Gastrocnemius medialis (tissue), 4 donors: ENCODE measurements at places on chromosomes 11 and 22. TPM values are rescaled to one million over a fixed set of nuclear protein-coding genes. Genes with fewer than 3 reads are reported as not detected.
A peak's percentile ranks its signal among the peaks of the same experiment; 100 is the strongest.

- no peak for DNase-seq
- H3K4me3 ChIP-seq, result no peak overlapping the region
- H3K4me1 ChIP-seq, result peaks cover 24% of the 10 kb centered on the region
- H3K27me3 ChIP-seq, result no peaks in the 10 kb centered on the region
- no peak overlapping the region for H3K27ac ChIP-seq
Observed at GRCh38 chr11:122229481-122230384, 113.7 kb upstream of the BLID start.

UBTFL1 gene
- total RNA-seq, result not detected

- H3K27me3 ChIP-seq, result no peaks in the 10 kb centered on the region
- H3K4me3 ChIP-seq, result no peak overlapping the region
- H3K27ac ChIP-seq, result no peak overlapping the region
- no peaks in the 10 kb centered on the region for H3K36me3 ChIP-seq
- peak; percentile 9 for DNase-seq
Observed at GRCh38 chr11:3129181-3129590, 35.9 kb downstream of the OSBPL5 start.

DNA sequence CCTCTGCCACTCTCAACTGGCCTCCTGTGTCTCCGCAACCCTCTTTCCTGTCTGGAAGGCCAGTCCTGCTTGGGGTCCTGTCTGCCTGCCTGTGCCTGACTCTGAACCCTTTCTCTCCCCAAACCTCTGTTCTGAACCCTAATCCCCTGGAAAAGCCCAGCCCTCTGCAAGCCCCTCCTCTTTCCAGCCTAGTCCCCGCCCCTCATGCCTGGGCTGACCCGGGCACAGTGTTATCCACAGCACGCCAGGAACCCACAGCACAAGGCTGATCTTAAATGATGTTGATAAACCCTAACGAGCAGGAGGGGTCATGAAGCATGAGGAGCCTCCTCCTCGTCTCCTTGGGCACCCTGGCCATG, at the start of gene IFITM10:
Gene IFITM10 (minus strand): TSS at position 115 of the 359 bp plus-strand sequence. CDS start 153 bp downstream, outside the sequence.
- H3K36me3 ChIP-seq, result peaks cover 26% of the 10 kb centered on the region
- peaks cover 79% of the 10 kb centered on the region for H3K4me1 ChIP-seq
- DNase-seq, result no peak
- no peaks in the 10 kb centered on the region for H3K27me3 ChIP-seq
- H3K27ac ChIP-seq, result peak within 1 kb of the TSS; percentile 83

- no peaks in the 10 kb centered on the region for H3K4me1 ChIP-seq
- H3K4me3 ChIP-seq, result no peak overlapping the region
- H3K27me3 ChIP-seq, result no peaks in the 10 kb centered on the region
- no peak overlapping the region for H3K27ac ChIP-seq
- H3K36me3 ChIP-seq, result no peaks in the 10 kb centered on the region
Observed at GRCh38 chr11:82315093-82315492, 418.6 kb downstream of the FAM181B start.

DNA sequence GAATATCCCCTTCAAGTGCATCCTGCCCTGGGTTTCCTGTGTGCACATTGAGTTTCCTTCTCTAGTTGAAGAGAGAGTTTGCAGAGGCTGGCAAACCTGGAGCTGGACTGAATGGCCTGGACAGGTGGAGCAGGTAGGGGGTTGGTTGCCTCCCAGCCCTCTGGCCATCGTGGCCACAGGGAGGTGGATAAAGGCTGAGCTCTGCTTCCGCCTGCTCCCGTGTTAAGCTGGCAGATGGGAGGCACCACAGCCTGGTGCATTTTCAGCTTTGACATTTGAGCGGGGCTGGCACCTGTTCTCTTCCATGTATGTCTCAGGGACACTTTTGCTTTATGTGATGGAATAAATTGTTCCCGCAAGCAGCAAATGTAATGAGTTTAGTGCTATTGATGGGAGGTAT, 11.1 kb downstream of the MICAL2 start:
- no peak for DNase-seq
- no peaks in the 10 kb centered on the region for H3K27me3 ChIP-seq
- no peaks in the 10 kb centered on the region for H3K36me3 ChIP-seq
- peaks cover 23% of the 10 kb centered on the region for H3K4me1 ChIP-seq

UPK3A gene
- 6.4 TPM for total RNA-seq

MUC5AC gene
- not detected for total RNA-seq

GRCh38 chr22:20156611-20157429, 6.0 kb upstream of the CCDC188 start:
- H3K27me3 ChIP-seq, result no peaks in the 10 kb centered on the region
- no peak overlapping the region for H3K4me3 ChIP-seq
- H3K27ac ChIP-seq, result no peak overlapping the region
- peak; percentile 75 for DNase-seq
- H3K4me1 ChIP-seq, result no peaks in the 10 kb centered on the region

PYGM gene
- total RNA-seq, result 881 TPM

- H3K27me3 ChIP-seq, result no peaks in the 10 kb centered on the region
- H3K4me3 ChIP-seq, result no peak overlapping the region
- peak overlapping the region; percentile 41 for H3K27ac ChIP-seq
- peaks cover 7% of the 10 kb centered on the region for H3K36me3 ChIP-seq
- no peaks in the 10 kb centered on the region for H3K4me1 ChIP-seq
- DNase-seq, result peak; percentile 55
Observed at GRCh38 chr22:36136475-36136874, 24.1 kb downstream of the APOL3 start.

VPREB1 gene
- not detected for total RNA-seq

NAV2 gene
- 3.2 TPM for total RNA-seq

DNA sequence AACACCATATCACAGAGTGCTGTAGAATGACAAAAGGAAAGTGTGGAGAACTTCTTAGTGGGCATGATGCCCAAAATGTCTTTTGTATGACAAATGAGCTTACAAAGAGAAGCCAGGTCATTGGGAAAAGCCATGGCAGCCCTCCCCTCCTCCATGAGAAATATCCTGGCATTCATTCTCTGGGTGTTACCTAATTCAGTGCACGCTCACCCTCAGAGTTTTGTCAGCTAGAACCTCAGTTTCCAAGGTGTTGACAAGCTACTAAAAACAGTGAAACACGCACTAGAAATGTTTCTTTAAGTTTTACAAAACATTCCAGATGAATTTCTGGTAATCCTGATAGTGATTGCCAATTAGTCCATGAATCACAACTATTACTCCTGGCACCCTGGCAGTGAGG, 105.4 kb upstream of the FSHB start:
- no peak overlapping the region for H3K4me3 ChIP-seq
- H3K27ac ChIP-seq, result no peak overlapping the region
- no peak for DNase-seq
- H3K4me1 ChIP-seq, result no peaks in the 10 kb centered on the region
- H3K36me3 ChIP-seq, result no peaks in the 10 kb centered on the region

- DNase-seq, result no peak
- H3K4me1 ChIP-seq, result peaks cover 20% of the 10 kb centered on the region
- H3K36me3 ChIP-seq, result no peaks in the 10 kb centered on the region
- H3K4me3 ChIP-seq, result no peak overlapping the region
- no peak overlapping the region for H3K27ac ChIP-seq
Observed at GRCh38 chr11:12019866-12020416, 11.5 kb upstream of the DKK3 start.

DNA sequence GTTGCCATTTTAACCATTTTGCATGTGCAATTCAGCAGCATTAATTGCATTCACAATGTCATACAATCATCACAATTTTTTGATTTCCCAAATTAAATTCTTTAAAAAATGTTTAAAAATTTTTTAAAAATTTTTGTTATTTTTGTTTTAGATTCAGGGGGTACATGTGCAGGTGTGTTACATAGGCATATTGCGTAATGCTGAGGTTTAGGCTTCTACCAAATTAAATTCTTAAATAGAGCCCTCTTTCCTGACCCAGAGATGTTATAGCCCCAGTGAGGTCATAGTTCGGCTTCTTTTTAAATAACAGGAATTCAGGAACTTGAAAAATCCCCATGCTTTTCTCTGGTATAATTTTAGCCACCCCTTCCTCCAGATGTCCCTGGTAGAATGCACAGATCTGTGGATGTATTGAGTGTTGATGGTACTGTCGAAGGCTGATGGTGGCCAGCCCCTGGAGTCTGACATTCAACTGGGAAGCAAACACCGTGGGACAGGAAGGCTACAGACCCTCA, 11.3 kb upstream of the AMPD3 start:
- H3K36me3 ChIP-seq, result no peaks in the 10 kb centered on the region
- no peak overlapping the region for H3K4me3 ChIP-seq
- H3K4me1 ChIP-seq, result no peaks in the 10 kb centered on the region
- H3K27ac ChIP-seq, result no peak overlapping the region

- no peak overlapping the region for H3K4me3 ChIP-seq
- DNase-seq, result no peak
- no peak overlapping the region for H3K27ac ChIP-seq
- no peaks in the 10 kb centered on the region for H3K27me3 ChIP-seq
Observed at GRCh38 chr11:117910941-117911655, 18.1 kb downstream of the TMPRSS13 start.

DNA sequence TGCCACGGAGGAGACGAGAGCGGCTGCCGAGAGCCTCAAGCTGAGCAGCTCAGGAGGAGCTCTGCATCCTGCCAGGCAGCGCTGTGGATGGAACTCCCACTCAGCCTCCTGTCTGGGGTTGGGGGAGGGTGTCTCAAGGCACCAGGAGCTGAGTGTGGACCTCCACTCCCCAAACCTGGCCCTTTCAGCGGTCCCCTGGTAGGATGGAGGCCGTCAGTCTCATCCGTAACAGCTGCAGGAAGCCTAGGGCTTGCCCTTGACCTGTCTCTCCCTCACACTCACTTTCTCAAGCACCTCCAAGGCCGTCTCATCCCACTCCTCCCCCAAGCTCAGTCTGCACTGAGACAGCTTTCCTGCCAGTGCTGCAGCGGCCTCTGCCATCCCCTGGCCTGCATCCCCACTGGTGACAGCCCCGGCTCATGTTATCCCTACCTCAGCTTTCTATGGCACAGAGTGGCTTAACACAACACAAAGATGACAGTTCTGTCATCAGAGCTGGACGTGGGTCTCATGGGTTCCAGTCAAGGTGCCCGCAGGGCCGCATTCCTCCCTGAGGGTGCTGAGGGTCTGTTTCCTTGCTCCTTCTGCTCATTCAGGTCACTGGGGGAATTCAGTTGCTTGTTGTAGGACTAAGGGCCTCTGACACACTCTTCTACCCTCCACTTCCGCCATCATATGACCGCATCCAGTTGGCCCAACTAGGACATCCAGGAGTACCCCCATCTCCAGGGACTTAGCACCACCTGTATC, 341.9 kb upstream of the B3GAT1 start:
- H3K27ac ChIP-seq, result no peak overlapping the region
- no peaks in the 10 kb centered on the region for H3K36me3 ChIP-seq
- no peak overlapping the region for H3K4me3 ChIP-seq
- H3K4me1 ChIP-seq, result no peaks in the 10 kb centered on the region
- no peak for DNase-seq

GRCh38 chr11:44577231-44577830, 11.9 kb downstream of the CD82 start:
- H3K27me3 ChIP-seq, result no peaks in the 10 kb centered on the region
- no peak overlapping the region for H3K4me3 ChIP-seq
- no peak overlapping the region for H3K27ac ChIP-seq
- H3K4me1 ChIP-seq, result peaks cover 15% of the 10 kb centered on the region
- H3K36me3 ChIP-seq, result no peaks in the 10 kb centered on the region

DNA sequence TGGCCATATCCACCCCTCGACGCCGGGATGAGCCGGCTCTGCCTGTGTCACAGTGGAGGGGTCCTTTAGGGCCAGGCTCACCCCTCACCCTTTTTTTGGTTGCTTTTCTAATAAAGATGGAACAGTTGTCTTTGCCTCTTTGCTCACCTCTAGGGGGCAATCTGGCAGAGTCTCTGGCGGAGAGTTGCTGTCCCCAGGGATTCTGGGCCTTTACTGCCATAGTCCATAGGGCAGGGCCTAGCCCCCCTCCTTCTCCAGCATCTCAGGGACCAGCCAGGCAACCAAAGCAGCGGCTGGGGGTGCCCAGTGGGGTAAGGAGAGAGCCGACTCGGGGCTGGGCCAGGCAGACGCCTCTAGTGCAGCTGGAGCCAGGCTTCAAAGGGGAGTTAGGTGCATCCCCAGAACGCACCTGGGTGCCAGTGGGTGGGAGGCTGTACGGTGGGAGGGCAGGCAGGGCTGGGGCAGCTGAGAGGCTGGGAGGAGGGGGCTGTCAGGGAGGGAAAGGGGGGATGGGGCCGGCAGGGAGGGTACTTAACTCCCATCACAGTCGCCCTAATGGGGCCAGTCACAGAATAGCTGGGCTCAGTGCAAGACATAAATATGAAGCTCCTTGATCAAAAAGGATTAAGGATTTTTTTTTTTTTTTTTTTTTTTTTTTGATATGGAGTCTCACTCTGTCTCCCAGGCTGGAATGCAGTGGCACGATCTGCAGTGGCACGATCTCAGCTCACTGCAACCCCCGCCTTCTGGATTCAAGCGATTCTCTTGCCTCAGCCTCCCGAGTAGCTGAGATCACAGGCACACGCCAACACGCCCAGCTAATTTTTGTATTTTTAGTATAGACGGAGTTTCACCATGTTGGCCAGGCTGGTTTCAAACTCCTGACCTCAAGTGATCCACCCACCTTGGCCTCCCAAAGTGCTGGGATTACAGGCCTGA, 2.5 kb upstream of the SUSD2 start:
- H3K4me1 ChIP-seq, result peaks cover 8% of the 10 kb centered on the region
- no peaks in the 10 kb centered on the region for H3K36me3 ChIP-seq
- H3K27ac ChIP-seq, result no peak overlapping the region
- H3K27me3 ChIP-seq, result no peaks in the 10 kb centered on the region

DNA sequence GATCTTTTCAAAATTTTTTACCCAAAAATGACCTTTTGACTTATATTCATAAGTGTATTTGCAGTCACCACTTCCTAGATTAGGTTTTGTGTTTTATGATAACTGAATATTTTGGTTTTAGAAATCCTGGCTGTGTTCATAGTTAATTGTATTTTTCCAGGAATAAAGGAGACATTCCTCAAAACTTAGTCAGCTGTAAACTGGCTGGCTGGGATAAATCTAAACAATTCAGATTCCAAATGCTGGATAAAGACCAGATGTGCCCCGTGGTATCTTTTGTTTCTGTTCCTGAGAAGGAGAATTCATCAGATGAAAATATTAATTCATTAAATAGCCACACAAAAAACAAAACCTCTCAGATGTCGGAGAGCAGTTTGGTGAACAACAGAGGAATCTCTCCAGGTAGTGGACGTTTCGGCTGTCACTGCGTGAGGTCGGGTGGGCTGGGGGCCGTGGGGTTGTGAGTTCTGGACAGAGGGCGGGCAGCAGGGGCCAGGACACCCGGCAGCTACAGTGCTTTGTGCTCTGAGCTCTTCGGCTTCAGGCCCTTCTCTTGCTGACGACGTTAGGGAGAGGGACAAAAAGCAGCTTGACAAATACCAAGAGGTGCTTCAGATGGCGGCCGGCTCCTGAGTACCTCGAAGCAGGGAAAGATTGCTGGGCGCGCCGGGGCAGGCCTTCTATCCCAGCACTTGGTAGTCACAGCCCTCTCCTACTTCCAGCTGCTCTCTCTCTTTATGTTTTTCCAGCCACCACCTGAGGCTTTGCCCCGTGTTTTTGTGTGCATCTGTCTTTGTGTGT, 24.6 kb downstream of the MOV10L1 start:
- no peaks in the 10 kb centered on the region for H3K4me1 ChIP-seq
- H3K27ac ChIP-seq, result no peak overlapping the region
- no peaks in the 10 kb centered on the region for H3K36me3 ChIP-seq
- no peak for DNase-seq
- peaks cover 28% of the 10 kb centered on the region for H3K27me3 ChIP-seq
